ENCODE measurements at places on chromosomes 6 and 20.

DNA sequence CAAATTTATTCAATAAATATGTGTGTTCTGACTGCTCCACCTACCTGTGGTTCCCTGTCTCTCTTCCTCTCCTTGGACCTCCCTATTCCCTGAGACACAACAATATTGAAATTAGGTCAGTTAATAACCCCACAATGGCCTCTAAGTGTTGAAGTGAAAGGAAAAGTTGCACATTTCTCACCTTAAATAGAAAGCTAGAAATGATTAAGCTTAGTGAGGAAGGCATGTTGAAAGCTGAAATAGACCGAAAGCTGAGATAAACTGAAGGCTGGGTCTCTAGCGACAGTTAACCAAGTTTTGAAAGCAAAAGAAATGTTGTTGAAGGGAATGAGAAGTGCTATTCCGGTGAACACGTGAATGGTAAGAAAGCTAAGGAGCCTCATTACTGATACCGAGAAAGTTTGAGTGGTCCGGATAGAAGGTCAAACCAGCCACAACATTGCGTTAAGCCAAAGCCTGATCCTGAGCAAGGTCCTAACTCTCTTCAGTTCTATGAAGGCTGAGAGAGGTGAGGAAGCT is 34.1 kb downstream of the UST start:
- H3K36me3 ChIP-seq = no peaks in the 10 kb centered on the region
- DNase-seq = no peak
- H3K27me3 ChIP-seq = no peaks in the 10 kb centered on the region
- H3K4me1 ChIP-seq = no peaks in the 10 kb centered on the region
- peak overlapping the region; percentile 28 for H3K27ac ChIP-seq

DNA sequence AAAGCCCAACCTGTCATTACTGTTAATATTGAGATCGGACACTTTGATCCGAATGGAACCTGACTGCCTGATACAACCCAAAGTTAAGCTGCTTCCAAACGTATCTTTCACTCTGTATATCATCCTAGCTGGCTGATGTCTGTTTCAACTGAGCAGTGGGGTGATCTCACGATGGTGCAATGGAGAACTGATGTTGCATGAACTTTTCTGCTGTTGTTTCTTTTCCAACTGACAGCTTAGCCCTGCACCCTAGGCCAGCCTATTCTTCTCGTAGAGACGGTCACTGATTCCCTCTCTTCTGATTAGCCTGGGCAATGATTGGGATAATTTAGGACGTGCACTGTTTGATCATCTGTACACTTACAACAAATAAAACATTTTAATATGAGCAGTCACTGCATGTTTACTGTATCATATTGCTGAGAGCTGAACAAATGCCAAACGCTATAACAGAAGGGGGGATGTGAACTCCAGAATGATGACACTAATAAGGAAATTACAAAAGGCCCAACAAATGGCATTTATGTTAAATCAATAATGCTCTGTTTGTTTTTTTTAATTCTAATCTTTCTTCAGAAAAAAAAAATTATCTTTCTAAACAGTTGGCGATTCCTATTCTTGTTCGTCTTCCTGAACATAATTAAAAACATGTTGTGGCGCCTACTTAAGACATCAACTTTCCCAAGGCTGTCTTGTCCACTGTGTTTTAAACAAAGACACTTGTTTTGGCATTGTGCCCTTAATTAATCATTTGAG is 184.8 kb downstream of the ZNF217 start:
- no peaks in the 10 kb centered on the region for H3K36me3 ChIP-seq
- no peak overlapping the region for H3K4me3 ChIP-seq
- no peak overlapping the region for H3K27ac ChIP-seq

- DNase-seq = no peak
- H3K36me3 ChIP-seq = no peaks in the 10 kb centered on the region
- no peaks in the 10 kb centered on the region for H3K27me3 ChIP-seq
- H3K4me3 ChIP-seq = no peak overlapping the region
Measured at GRCh38 chr6:67352717-67353116, 1282.4 kb upstream of the ADGRB3 start.

- no peak for DNase-seq
- no peaks in the 10 kb centered on the region for H3K4me1 ChIP-seq
- peaks cover 6% of the 10 kb centered on the region for H3K36me3 ChIP-seq
Measured at GRCh38 chr20:38407321-38407720, 27.8 kb downstream of the SNHG17 start.

- H3K4me1 ChIP-seq = peaks cover 5% of the 10 kb centered on the region
- H3K27ac ChIP-seq = no peak overlapping the region
- no peak overlapping the region for H3K4me3 ChIP-seq
- peaks cover 9% of the 10 kb centered on the region for H3K36me3 ChIP-seq
- DNase-seq = no peak
- H3K27me3 ChIP-seq = no peaks in the 10 kb centered on the region
Measured at GRCh38 chr20:36717657-36718056, 28.2 kb downstream of the NDRG3 start.

- H3K4me1 ChIP-seq = no peaks in the 10 kb centered on the region
- no peak for DNase-seq
- no peak overlapping the region for H3K4me3 ChIP-seq
Measured at GRCh38 chr20:1857466-1857865, 37.7 kb upstream of the SIRPA start.

DNA sequence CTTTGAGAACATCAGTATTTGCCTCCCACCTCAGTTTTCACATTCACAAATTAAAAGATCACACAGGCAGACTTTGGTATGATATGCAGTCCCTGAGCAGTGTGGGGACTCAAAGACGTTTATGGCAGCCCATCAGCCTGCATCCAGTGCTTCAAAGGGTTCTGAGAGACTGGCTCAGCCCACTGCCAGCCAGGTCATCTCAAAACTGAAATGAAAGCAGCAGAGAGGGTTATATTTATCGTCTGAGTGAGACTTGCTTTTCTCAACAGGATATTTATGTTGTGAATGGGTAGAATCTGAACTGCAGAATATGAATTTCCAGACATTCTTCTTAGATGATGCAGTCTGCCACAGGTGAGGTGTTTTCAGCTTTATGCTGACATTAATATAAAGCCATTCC is 159.8 kb downstream of the NRN1 start:
- DNase-seq = no peak
- H3K27ac ChIP-seq = no peak overlapping the region
- H3K36me3 ChIP-seq = no peaks in the 10 kb centered on the region
- no peak overlapping the region for H3K4me3 ChIP-seq
- H3K4me1 ChIP-seq = no peaks in the 10 kb centered on the region

DNA sequence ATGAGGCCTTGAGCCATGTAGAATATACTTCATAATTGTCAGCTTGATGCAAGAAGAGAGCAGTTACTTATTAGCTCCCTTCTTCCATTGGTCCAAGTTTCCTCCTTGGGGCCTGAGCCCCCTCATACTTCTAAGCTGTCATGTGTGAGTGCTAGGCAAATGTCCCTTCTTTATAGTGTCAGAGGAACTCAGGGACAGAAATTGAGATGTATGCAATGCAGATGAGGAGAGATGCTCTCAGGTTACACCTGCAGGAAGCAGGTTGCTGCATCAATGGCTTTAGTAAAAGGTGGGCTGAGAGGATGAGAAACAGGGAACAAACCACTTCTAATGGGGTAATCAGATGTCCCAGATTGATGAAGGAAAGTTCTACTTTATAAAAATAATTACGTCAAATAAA is 6.7 kb upstream of the PDSS2 start:
- no peak for DNase-seq
- no peaks in the 10 kb centered on the region for H3K27me3 ChIP-seq
- H3K36me3 ChIP-seq = no peaks in the 10 kb centered on the region
- H3K4me3 ChIP-seq = no peak overlapping the region
- no peaks in the 10 kb centered on the region for H3K4me1 ChIP-seq
- H3K27ac ChIP-seq = no peak overlapping the region

GRCh38 chr20:13455713-13456112 is 183.0 kb downstream of the TASP1 start:
- no peak overlapping the region for H3K4me3 ChIP-seq
- H3K4me1 ChIP-seq = no peaks in the 10 kb centered on the region
- H3K27ac ChIP-seq = no peak overlapping the region
- no peaks in the 10 kb centered on the region for H3K36me3 ChIP-seq
- DNase-seq = no peak
- H3K27me3 ChIP-seq = no peaks in the 10 kb centered on the region

- peak overlapping the region; percentile 75 for H3K27ac ChIP-seq
- H3K4me1 ChIP-seq = peaks cover 3% of the 10 kb centered on the region
- no peak overlapping the region for H3K4me3 ChIP-seq
- no peak for DNase-seq
- no peaks in the 10 kb centered on the region for H3K36me3 ChIP-seq
- no peaks in the 10 kb centered on the region for H3K27me3 ChIP-seq
Measured at GRCh38 chr6:149031201-149031858, 284.5 kb downstream of the UST start.

DNA sequence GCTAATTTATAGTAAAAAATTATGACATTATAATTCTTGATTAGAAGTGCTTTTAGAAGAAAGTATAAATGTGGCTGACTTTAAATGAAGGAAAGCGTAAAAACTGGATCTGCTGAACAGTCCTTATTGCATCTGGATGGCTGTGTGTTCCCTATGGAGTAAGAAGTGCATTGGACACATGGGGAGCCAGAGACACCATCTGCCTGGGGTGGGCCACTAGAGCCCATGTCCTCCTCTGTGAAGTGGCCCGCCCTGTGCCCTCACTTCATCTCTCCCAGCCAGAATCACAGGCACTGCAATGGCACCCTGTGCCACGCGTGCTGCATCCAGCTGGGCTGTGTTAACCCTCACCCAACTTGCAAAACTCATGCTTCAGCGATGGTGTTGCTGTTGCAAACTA is 13.2 kb upstream of the SFT2D1 start:
- no peaks in the 10 kb centered on the region for H3K27me3 ChIP-seq
- H3K4me3 ChIP-seq = no peak overlapping the region
- H3K36me3 ChIP-seq = no peaks in the 10 kb centered on the region

DNA sequence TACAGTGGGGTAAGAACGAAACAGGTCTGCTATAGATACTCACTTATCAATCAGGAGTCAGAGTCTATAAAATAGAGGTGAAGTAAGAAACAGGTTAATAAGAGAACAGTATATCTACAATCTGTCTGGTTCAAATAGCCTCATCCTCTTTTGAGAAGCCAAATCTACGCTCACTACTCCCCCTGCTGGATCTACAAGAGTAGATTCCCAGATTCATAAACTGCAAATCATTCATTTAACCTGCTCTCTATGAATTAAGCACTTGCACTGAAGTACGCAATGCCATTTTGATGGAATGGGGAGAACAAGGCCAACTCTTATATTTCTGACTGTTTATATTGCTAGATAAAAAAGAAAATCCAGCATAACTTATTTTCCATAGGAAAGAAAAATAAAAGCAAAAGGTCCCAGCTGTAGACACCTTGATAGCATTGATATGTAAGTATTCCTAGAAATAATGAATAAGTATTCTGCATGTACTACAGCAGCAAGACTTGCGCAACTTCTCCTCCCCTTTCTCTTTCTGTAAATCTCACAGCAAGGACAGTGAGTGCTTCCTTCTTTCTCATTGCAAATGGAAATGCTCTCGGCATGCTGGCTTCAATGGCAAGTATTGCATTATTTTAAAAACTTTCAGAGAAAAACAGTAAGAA is 92.3 kb downstream of the RFX6 start:
- DNase-seq = no peak
- H3K27me3 ChIP-seq = no peaks in the 10 kb centered on the region
- H3K27ac ChIP-seq = no peak overlapping the region
- H3K4me3 ChIP-seq = no peak overlapping the region
- H3K4me1 ChIP-seq = no peaks in the 10 kb centered on the region

DNA sequence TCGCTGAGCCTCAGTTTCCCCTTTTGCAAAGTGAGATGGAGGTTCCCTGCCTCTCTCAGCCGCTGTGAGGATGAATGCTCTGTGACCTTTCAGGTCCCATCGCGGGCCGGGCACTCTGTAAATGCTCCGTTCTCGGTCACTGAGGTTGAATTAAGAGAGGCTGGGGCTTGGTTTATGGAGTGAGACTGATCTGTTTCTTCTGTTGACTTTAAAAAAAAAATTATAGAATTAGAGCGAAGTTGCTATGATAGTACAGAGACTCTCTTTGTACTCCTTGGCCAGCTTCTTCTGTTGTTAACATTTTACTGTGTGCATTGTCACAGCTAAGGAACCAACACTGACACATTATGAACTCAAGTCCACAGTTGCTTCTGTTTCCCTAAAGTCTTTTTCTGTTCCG is 64.4 kb downstream of the ADNP start:
- DNase-seq = no peak
- no peaks in the 10 kb centered on the region for H3K27me3 ChIP-seq
- H3K36me3 ChIP-seq = no peaks in the 10 kb centered on the region
- no peak overlapping the region for H3K27ac ChIP-seq

DNA sequence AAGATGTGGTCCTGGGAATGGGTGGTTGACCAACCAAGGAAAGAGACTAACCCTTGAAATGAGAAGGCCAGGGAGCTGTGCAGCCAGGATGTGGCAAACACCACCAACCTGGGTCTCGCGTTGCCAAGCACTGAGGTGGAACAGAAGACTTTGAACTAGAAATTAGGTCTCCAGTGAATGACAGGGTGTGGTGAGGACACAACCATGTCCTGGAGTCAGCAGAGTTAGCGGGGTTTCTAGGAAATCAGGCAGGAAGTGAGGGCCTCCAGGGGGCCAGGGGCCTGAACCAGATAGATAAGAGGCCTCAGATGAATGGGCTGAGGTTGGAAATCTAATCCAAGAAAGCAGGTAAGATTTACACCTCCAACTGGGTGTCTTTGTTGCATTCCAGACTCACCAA is 353.3 kb upstream of the ARID1B start:
- H3K4me3 ChIP-seq = no peak overlapping the region
- H3K36me3 ChIP-seq = no peaks in the 10 kb centered on the region
- DNase-seq = no peak
- H3K27me3 ChIP-seq = no peaks in the 10 kb centered on the region
- no peak overlapping the region for H3K27ac ChIP-seq

GRCh38 chr20:59412181-59412580 is 111.8 kb downstream of the EDN3 start:
- H3K36me3 ChIP-seq = no peaks in the 10 kb centered on the region
- H3K27me3 ChIP-seq = no peaks in the 10 kb centered on the region
- no peaks in the 10 kb centered on the region for H3K4me1 ChIP-seq

- no peaks in the 10 kb centered on the region for H3K27me3 ChIP-seq
- no peak overlapping the region for H3K4me3 ChIP-seq
- no peak overlapping the region for H3K27ac ChIP-seq
- DNase-seq = no peak
- H3K36me3 ChIP-seq = no peaks in the 10 kb centered on the region
Measured at GRCh38 chr20:57532104-57532503, 7.2 kb upstream of the CTCFL start.

GRCh38 chr6:159871906-159872305 is 18.9 kb upstream of the MAS1 start:
- H3K27ac ChIP-seq = no peak overlapping the region
- H3K4me3 ChIP-seq = no peak overlapping the region

GRCh38 chr6:11110921-11111768 is at the start of gene ERVFRD-1:
Gene ERVFRD-1 (minus strand): TSS chr6:11111725. CDS start chr6:11105310, 6,415 bp downstream.
- DNase-seq = no peak
- H3K4me1 ChIP-seq = no peaks in the 10 kb centered on the region
- H3K4me3 ChIP-seq = no peak within 1 kb of the TSS

DNA sequence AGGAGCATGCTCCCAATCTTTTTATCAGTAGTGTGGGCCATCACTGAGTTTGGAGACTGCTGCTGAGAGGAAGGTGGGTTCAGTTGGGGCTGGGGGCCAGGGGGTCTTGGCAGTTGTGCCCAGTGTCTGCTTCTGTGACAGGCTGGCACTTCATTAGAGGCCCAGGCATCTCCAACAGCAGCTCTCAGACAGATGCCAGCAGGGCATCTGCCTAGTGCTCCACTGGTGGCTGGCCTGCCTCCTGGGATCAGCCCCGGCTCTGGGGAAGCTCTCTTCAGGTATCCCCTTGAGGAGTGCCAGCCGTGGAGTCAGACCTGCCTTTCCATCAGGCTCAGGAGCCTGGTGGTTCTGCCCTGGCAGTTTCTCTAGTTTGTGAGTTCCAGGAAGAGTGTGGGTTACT is 77.3 kb downstream of the DTD1 start:
- DNase-seq = no peak
- H3K36me3 ChIP-seq = no peaks in the 10 kb centered on the region
- H3K4me3 ChIP-seq = no peak overlapping the region
- H3K27me3 ChIP-seq = no peaks in the 10 kb centered on the region
- no peaks in the 10 kb centered on the region for H3K4me1 ChIP-seq
- H3K27ac ChIP-seq = no peak overlapping the region

All from ascending aorta (tissue), 2 donors.